GM12864 (cell line): ENCODE measurements at places on chromosomes 2 and 18.

- no peak for DNase-seq
Measured at GRCh38 chr2:145906354-145906753, 1386.4 kb upstream of the ZEB2 start.

- DNase-seq: no peak
Measured at GRCh38 chr2:15728245-15728938, 136.7 kb downstream of the DDX1 start.

DNA sequence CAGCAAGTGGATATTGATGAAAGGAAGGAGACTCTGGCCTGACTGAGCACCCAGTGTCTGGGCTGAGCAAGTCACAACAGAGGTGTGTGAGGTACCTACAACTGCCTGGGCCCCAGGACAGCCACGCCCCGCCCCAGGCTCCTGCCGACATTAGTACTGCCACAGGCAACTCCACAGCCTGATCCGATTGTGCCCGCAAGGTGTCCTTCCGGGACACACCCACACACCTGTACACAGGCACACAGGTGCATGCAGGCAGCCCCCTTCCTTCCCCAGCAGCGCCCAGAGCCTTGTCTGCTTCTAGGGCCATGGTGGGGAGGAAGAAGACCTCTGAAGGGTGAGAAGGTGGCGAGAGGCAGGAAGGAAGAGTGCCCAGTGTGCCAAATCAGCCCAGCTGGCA lies 83.6 kb downstream of the TNS1 start:
- no peak for DNase-seq

GRCh38 chr18:63890950-63891304 lies 3.4 kb downstream of the SERPINB2 start:
- peak; percentile 19 for DNase-seq
